ENCODE measurements at places on chromosomes 5 and 9.
A peak's percentile ranks its signal among the peaks of the same experiment; 100 is the strongest.

DNA sequence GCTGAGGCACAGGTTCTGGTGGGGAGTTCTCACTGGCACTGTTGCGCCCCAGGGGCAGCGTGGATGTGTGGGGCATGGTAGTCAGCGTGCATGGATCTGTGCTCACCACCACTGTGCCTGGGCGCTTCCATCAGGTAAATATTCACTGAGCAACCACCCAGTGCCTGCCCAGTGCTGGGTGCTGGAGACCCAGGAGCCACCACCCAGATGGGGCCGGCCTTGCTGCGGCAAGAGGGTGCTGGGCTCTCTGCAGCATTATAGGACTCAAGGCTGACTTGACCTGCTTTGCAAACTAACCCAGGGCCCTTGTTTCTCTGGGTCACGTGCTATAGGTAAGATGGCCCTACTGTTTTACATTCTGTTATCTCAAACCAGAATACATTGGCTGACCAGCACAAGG is 60.5 kb downstream of the DAP start:
- DNase-seq = no peak

- DNase-seq = no peak
Measured at GRCh38 chr5:24294333-24294732, 350.4 kb downstream of the CDH10 start.

DNA sequence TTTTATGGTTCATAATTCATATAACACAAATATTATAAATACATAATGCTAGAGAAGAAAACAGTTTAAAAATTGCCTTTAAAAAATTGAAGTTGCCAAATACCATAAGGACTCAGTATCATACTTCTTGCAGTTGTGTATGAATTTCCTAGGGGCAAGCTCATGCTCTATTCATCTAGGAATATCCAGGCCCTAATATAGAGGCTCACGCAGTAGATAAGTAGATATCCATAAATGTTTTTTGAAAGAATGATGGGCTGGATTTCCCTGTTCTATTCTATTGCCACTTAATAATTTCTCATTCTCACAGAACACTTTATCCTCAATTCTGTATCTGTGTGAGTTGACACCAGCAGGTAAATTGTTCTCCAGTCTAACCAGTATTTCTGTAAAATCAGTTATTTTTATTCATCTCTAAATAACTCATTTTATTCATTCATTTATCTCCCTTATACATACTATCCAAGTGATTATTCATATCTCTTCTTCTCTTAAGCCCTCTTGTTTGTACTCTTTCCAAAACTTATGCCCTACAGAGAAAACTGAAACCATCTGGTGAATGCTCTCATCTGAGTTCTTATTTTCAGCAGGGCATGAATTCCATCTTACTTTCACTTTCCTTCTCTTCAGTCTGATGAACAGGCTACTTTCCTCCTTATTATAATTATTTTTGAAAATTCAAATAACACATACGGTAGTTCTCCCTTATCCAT is 97.1 kb downstream of the SLC44A1 start:
- DNase-seq = no peak

- DNase-seq = peak; percentile 62
Measured at GRCh38 chr5:177123789-177124485, 9.6 kb upstream of the NSD1 start.

- DNase-seq = no peak
Measured at GRCh38 chr5:178318893-178319292, 86.3 kb upstream of the PHYKPL start.

DNA sequence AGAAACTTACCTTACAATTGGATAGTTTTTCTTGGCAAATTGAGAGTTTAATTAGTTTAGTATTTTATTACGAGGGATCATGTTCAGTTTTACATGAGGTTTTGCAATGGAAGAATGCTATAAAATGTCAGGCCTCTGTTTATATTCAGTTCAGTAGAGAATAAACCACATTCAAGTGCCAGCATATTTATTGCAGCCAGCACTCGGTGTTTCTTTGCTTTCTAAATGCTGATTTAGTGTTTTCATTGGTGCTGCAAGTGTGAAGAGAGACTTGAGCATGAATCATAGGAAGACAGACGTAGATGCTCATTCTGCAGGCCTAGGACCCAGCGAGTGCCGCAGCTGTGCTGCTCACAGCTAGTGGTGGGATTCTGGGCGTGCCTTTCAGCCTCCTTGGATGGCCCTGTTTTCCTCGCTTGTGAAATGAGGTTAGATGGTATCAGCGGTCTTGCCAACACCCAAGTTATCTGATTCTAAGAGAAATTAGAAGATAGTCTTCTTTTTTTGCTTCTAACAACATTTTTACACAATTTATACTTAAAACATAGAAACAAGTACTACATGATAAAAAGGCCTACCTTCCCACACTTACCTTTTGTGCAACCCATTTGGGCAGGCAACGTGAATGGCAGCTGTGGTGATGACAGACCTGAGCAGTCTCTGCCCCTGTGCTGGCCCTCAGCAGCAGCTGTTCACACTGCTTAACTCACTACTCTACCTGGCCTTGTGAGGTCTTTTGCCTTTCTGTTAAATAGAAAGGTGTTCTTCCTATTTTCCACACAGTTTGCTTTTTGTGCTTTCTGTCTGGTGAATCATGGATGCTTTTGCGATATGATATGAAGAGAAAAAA is 26.8 kb upstream of the TNFAIP8 start:
- DNase-seq = no peak

- DNase-seq = no peak
Measured at GRCh38 chr9:83012922-83013838, 49.8 kb downstream of the RASEF start.

- DNase-seq = no peak
Measured at GRCh38 chr9:113183956-113184488, 33.2 kb downstream of the SLC31A2 start.

- no peak for DNase-seq
Measured at GRCh38 chr5:135269199-135269598, 129.8 kb downstream of the MACROH2A1 start.

DNA sequence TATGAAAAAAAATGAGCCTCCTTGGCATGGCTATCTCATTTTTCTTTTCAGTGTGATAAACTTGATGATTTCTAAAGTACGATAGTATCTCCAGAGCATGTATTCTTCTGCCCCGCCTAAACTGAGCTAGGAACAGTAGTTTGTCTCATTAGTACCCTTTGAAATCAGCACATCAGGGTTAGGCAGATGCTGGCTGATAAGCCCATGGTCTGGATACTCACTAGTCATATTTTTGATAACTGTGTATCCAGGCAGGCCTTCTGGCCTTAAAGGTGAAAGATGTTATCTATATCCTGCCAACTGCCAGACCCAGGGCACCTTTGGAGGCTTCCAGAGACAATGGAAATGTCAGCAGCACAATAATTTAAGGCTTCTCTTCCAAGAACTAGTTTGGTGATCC is 103.8 kb downstream of the GIN1 start:
- DNase-seq = no peak

- DNase-seq = no peak
Measured at GRCh38 chr5:142063878-142064331, 44.7 kb upstream of the NDFIP1 start.

DNA sequence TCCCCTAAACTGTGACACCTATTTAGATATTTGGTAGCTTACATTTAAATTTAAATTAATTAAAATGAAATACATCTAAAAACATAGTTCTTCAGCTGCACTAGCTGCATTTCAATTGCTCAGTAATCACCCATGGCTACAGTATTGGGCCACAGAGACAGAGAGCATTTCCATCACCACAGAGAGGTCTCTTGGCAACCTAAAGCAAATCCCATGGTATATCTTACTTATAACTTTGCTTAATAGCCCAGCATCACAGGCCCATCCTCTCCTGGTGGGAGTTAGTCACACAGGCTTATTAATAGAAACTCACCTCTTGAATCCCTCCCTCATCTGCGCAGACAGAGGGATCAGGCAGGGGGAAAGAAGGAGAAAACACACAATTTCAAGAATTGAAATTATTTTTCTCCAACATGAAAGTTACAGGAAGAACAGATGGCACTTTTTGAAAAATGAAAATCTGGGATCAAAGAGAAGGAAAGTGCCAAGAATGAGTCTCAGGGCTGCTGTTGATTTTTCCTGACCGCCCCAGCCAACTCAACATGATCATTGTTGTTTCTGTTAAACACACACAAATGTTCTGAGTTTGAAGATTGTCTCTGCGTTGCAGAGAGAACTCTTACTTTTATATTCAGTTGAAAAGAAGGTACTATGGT is 144.6 kb downstream of the CMYA5 start:
- no peak for DNase-seq

- DNase-seq = no peak
Measured at GRCh38 chr9:127185931-127186781, 63.7 kb upstream of the ANGPTL2 start.

GRCh38 chr5:113115061-113115460 is 138.5 kb downstream of the DCP2 start:
- DNase-seq = no peak

GRCh38 chr9:89496645-89497256 is 1.2 kb downstream of the SEMA4D start:
- no peak for DNase-seq

GRCh38 chr5:6660688-6661087 is 27.4 kb downstream of the SRD5A1 start:
- no peak for DNase-seq

DNA sequence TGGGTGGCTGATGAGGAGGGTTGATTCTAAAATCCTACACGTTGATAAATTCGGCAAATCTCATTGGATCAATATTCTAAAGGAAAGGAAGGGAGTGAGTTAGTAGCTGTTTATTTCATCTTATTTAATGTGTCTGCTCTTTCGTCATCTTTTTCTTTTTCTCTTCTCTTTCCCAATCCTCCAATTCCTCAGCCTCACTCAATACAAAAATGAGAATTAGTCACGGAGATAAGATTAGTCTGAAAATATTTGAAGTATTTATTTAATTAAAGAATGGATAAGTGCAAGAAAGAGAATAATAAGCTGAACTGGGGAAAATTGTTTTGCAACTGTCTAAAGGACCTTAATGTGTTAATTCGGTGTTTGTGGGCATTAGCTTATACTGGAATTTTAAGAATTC is 1095.1 kb downstream of the DTWD2 start:
- DNase-seq = no peak

- DNase-seq = no peak
Measured at GRCh38 chr9:69397384-69398214, 72.6 kb downstream of the ENTREP1 start.

DNA sequence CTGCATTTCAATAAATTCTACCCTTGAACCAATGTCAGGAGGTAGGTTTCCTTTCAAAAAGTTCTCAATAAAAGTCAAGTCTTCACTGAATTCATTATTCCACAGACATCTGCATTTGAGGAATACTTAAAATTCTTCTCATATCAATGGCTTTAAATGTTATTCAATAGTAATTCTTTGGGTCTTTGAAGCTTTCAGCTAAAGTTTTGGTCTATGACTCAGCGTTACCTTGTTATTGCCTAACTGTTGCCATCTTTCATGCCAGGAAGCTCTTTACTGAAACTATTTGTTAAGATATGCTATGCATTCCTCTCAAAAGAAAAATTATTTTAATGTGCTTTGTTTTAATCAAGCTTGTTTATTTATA is 170.5 kb downstream of the NNT start:
- no peak for DNase-seq

GRCh38 chr5:172972552-172972951 is 11.0 kb upstream of the ATP6V0E1 start:
- no peak for DNase-seq

DNA sequence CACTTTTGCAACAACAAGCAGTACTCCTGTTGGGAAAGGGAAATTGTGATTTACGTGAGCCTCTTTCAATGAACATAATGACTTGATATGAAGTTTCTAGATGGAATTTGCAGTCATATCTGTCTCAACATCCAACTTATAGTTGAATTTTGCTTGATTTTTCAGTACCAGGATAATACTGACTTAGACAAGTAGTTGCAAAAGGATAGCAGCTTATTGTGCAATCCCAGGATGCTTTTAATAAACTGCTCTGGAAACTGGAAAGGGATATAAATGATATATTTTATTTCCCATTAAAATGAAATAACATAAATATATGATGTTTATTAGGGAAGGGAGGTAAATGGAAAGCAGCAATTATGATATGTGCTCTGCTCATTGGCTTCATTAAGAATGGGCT is 174.4 kb upstream of the RGMB start:
- no peak for DNase-seq

DNA sequence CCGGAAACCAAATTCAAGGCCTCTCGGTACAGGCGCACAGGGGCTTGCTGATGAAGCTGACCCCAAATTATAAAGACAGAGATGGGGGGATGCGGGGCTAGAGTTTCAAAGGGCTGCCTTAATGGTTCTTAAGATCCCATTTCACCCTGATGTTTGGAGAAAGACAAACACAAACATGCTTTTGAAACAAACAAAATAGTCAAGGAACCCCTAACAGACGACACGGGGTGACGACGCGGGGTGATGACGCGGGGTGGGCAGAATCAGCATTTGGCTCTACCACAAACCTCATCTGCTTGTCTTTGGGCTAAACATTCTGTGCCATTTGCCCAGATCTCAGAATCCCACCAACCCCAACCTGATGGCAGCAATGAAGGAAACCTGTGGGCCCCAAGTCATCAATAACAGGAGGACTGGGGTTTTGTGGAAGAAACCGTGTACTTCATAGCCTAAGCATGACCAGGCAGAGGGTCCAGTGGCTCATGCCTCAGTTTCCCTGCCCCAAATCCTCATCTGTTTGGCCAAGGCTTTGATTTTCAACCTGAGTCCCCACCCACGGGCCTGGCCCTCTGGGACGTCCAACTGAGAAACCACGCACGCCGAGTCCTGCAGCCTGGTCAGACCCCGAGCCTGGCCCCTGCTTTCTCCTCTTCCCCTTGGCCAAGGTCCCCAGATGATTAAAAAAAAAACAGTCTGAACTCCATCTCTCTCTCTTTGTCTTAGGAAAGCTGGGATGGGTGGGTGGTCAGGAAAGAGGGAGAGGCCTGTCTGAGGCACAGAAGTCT is 148.5 kb downstream of the COL23A1 start:
- DNase-seq = no peak

DNA sequence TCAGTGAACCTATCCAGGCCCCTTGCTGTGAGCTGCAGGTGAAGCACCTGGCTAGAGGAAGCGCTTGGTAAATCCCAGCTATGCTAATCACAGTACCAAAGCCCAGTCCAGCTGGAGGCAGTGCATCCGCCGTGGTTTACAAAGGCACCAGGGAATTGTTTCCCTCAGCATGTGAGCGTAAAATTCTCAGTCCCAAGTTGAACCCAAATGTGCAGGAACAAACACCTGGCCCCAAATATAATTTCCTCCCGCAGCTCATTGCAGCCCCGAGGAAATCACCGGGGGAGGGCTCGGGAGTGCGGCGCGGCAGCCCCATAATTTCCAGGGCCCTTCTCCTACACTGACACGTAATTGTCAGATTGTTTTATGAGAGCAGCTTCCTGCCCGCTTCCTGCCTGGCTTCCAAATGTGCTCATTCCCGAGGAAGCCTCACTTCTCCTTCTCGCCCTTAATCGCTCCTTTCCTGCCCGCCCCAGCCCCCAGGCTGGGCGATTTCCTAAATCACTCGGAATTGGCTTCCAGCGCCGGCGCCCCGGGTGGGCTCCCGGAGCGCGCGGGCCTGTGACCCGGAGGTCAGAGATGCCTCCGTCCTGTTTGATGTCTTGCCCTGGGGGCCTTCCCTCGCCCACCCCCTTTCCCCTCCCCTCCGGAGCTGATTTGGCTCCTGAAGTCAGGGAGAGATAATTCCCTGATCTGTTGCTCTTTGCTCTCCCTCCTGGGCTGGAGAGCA is 134.4 kb downstream of the FGF1 start:
- no peak for DNase-seq

GRCh38 chr5:99104538-99105132 is 175.8 kb upstream of the CHD1 start:
- peak; percentile 30 for DNase-seq

Data from B cell (primary cell).